GM12891 (cell line): ENCODE measurements at places on chromosomes 16 and 17.

DNA sequence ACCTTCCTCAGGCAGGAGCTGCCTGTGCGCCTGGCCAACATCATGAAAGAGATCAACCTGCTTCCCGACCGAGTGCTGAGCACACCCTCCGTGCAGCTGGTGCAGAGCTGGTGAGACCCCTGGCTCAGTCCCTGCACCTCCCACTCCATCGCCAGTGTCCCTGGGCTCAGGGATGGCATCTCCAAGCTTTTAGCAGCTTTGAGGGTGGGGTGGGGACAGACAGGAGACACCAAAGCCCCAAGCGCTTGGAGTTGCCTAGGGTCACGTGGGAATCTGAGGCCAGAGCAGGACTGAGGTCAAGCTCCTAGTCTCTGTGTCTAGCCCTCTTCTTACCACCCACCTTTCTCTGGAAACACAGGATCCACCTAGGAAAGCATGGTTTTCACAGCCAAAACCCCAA lies 2.3 kb downstream of the PDK2 start:
- no peak for DNase-seq

DNA sequence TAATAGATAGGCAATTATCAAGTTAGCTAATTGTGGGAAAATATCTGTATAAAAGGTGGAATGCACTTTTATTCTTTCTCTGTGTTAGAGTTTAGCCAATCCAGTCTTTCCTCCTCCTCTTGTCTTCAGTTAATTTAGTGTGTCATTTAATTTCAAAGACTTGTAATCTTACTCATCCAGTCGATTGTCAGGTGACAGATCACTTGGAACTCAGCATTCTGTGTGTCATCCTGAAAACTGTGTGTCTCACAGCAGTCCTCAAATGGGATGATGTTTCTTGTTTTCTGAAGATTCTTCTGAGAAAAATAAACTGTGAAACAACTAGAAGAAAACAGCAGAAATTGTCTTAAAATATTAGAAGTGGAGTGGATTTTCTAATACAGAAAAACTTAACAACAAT lies 290 bp upstream of the KRTAP4-1 start:
- DNase-seq, result no peak

- DNase-seq, result no peak
Observed at GRCh38 chr16:31194898-31195297, 7.7 kb downstream of the PYCARD start.

DNA sequence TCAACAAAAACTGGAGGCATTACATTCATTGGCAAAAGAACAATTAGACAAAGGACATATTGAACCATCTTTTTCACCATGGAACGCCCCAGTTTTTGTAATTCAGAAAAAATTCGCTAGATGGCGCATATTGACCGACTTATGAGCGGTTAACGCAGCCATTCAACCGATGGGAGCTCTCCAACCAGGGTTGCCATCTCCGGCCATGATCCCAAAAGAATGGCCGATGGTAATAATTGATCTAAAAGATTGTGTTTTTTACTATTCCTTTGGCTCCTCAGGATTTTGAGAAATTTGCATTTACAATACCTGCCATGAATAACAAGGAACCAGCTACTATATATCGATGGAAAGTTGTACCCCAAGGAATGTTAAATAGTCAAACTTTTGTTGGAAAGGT lies 21.4 kb downstream of the ALOX15B start:
- DNase-seq, result no peak

- no peak for DNase-seq
Observed at GRCh38 chr16:28891964-28892890, 13.9 kb downstream of the ATP2A1 start.

DNA sequence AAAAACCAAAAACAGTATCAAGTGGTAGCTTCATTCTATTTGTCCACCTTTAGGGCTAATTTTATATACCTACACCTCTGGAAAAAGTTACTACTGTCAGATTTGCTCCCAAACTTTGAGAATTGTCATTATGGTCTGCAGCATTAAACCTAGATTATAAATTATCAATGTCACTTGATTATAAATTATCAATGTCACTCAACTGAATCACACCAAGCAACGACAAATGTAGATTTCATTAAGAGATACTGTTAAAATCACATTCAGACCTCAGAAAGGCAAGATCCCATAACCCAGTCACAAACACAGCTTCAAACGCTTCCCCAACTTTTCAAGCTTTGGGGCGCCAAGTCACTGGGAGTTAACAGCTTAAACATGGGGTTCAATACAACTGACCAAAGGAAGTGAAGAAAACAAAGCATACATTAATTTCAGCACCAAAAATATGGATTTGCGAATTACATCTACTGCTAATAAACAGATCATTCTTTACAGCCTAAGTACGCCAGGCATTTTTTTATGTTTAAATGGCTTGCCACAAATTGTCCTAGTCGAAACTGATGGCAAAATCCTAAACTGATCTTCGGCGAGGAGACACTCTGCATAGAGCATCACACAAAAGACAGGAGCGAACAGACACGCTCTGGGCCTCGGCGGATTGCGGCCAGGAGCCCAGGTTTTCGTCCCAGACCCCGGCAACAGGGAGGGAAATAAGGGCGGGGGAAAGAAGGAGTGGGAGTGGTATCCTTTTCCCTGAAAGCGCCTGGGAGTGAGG lies 981 bp downstream of the GLG1 start:
- DNase-seq, result no peak

- no peak for DNase-seq
Observed at GRCh38 chr17:40374821-40375498, 10.4 kb upstream of the GJD3 start.

GRCh38 chr17:74873874-74874614 lies 1.2 kb upstream of the FDXR start:
- no peak for DNase-seq

DNA sequence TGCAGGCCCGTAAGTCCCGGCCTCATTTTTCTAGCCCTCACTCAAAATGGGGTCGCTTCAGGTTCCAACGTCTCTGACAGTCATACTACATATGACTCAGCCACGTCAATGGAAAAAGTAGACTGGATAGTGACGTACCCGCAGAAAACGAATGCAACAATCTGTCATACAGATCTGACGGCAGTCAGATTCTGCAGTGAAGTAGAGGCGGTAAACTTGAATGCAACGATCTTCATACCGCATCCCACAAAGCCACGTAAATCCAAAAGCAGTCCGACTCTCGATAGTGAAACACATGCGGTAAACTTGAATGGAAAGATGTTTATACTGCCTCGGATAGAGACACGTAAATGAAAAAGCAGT lies 38.4 kb upstream of the ARL4D start:
- no peak for DNase-seq

DNA sequence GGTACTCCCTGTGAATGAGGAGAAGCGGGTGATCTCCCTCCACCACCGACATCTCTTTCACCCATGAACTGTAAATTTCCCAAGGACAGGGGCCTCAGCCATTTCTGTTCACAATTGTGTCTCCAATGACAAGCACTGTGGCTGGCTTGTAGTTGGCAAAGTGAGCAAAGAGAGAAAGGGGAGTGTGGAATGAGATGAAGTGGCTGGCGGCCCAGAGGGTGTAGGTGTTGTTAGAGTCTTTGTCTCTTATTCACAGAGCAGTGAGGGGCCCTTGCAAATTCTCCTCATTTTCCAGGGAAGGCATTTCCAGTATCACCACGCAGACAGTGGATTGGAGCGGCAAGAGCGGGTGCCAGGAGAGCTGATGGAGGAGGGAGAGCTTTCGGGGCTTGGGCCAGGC lies 411.7 kb upstream of the EEF2KMT start:
- DNase-seq, result no peak

- peak; percentile 86 for DNase-seq
Observed at GRCh38 chr17:80970044-80970761, 21.4 kb upstream of the CHMP6 start.

DNA sequence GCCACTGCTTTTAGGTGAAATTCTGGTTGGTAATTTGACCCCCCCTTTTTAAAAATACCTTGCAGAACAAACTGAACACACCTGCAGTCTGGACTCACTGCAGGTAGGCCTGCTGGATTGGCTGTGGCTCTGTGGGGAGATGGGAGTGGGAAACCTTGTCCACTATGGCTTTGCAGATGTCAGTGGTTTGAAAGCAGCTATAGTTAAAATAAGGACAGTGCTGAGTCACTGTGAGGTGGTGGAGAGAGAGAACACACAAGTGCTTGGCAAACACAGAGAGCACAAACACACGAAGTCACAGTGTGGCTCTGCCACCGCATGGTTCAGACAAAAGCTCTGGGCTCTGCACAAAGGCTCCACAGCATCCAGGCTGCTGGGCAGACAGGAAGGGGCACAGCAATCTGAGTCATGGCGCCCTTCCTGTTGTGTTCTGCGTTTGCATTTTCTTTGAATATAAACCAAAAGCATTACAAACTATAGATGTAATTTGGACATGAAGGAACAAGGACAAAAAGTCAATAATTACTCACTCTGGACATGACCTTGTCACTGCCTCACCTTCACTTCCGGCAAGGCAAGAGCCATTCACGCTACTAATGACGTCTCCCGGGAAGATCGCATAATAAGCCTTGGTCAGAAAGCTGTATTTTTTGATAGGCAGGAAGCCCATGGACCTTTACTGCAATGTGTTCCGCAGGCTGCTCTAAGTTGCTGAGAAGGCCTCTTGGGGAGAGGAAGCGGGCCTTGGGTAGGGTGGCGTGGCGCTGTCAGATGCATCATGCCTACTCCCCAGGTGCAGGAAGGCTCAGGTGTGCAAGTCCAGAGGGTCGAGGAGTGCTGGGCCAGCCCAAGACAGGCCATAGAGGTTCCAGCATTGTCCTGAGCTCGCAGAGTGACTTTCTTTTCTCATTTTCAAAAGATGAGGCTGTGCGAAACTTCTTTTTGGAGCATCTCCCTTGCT lies 60.1 kb upstream of the MED9 start:
- DNase-seq, result no peak

DNA sequence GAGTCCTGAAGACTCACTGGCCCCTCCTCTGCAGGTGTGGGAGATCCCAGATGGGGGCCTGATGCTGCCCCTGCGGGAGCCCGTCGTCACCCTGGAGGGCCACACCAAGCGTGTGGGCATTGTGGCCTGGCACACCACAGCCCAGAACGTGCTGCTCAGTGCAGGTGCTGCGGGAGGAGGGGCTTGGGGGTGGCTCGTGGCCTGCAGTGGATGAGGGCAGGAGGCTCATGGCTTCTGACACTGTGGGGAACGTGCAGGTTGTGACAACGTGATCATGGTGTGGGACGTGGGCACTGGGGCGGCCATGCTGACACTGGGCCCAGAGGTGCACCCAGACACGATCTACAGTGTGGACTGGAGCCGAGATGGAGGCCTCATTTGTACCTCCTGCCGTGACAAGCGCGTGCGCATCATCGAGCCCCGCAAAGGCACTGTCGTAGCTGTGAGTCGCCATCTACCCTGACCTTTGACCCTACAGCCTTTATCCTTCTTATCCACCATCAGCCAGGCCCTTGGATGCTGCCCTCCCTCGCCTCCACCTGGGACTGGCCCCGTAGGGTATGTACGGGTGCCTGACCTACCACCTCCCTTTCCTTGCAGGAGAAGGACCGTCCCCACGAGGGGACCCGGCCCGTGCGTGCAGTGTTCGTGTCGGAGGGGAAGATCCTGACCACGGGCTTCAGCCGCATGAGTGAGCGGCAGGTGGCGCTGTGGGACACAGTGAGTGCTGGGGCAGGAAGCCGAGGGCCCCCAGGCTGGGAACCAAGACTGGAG lies 3.6 kb downstream of the CORO1A start:
- DNase-seq, result no peak

GRCh38 chr17:33019161-33019890 lies 27.7 kb downstream of the SPACA3 start:
- no peak for DNase-seq

DNA sequence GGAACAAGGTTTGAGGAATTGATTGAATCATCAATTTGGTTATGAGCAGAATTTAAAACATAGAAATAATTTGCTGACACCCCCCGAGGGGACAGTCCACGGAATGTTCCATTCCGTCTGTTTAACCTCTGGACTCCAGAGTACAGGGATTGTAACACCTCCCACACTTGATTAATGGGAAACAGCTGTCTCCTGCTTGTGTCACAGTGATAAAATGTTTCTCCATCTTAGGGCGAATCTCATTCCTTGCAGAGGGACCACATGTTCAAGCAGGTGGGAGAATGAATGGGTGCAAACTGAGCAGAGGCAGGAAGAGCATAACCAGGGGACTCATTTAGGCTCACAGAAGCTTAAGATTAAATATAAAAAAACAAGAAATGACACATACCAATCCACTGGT lies 249.5 kb upstream of the RBFOX1 start:
- DNase-seq, result no peak

DNA sequence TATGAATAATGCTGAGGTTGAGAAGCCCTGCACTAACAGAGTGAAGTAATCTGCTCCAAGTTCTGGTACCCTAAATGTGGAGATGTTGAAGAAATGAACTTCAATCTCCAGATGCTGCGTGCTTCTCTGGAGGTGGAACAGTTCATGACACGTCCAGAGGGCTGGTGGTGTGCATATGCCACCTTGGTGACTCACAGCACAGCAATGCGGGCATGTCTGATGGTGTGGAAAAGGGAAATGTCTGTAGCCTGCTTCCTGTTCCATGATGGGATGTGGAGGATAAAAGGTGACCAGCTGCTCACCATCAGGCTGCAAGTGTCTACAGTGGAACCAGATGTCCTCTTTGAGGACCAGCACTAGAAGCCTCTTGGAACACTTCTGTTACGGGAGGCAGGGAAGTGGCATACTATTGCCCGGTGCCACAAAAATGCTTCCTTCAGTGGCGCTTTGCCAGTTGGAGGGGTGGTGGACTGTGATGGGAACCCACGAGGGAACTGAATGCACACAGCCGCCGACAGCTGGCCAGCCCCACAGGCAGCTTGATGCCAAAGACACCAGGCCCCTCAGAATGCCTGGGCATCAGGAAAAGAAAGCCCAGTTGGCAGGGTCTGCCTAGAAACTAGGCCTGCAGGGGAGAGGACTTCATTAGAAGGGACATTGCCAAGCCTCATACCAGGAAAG lies 19.9 kb downstream of the SNX11 start:
- DNase-seq, result no peak

- no peak for DNase-seq
Observed at GRCh38 chr16:88202207-88202745, 180.5 kb upstream of the ZNF469 start.

DNA sequence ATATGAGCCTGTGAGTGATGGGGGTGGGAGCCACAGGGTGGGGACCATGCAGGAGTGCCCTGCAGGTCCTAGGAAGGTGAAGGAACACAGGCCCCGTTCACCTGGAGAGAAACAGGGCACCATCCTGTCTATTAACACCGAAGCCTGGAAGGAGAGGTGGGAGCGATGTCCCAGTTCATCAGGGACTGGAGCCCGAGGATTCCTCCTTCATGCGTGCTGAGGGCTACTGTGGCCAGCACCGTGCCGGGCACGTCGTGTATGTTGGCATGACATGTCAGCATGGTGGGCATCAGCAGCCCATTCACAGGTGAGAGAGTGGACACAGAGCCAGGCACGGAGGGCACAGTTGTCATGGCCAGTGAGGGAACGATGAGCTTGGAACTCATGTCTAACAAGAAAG lies 1.4 kb downstream of the WFIKKN2 start:
- DNase-seq, result no peak

- DNase-seq, result no peak
Observed at GRCh38 chr17:8894673-8895578, 27.5 kb upstream of the PIK3R6 start.
